Ureter (tissue), 1 donor: ENCODE measurements at places on chromosomes 3 and 15. TPM values are rescaled to one million over a fixed set of nuclear protein-coding genes. Genes with fewer than 3 reads are reported as not detected.

SLC12A1 gene
- total RNA-seq, result not detected

SLC25A20 gene
- 10.9 TPM for total RNA-seq

TRH gene
- total RNA-seq, result not detected

NUP210 gene
- total RNA-seq, result 19.9 TPM

EFHB gene
- not detected for total RNA-seq

CCR8 gene
- total RNA-seq, result not detected

NR1I2 gene
- total RNA-seq, result 1.2 TPM

MRPS11 gene
- total RNA-seq, result 46.9 TPM

SPTBN5 gene
- 11.9 TPM for total RNA-seq

GOLGA8H gene
- 1.5 TPM for total RNA-seq

TASOR gene
- 50.2 TPM for total RNA-seq

TEX55 gene
- not detected for total RNA-seq

KBTBD8 gene
- total RNA-seq, result 4.3 TPM

NOX5 gene
- 0.89 TPM for total RNA-seq

B3GALNT1 gene
- 22.3 TPM for total RNA-seq

LMCD1 gene
- total RNA-seq, result 43.3 TPM

MRPS22 gene
- total RNA-seq, result 43.9 TPM

ARGFX gene
- total RNA-seq, result not detected

PDZRN3 gene
- total RNA-seq, result 38.3 TPM

EFCC1 gene
- total RNA-seq, result 2.1 TPM

MELTF gene
- 3.4 TPM for total RNA-seq

SST gene
- total RNA-seq, result 3.6 TPM

ITPKA gene
- 0.29 TPM for total RNA-seq

SLC2A2 gene
- total RNA-seq, result not detected

ITIH4 gene
- total RNA-seq, result 37.1 TPM

GOLGA8G gene
- total RNA-seq, result not detected

GOLGA8J gene
- not detected for total RNA-seq

CFAP91 gene
- 5.8 TPM for total RNA-seq

OR5K2 gene
- not detected for total RNA-seq

CSPG4 gene
- 31.0 TPM for total RNA-seq

RPL39L gene
- total RNA-seq, result 5.4 TPM
